ENCODE measurements at places on chromosomes 5 and 9.

GRCh38 chr5:38782180-38782835 lies 63.5 kb upstream of the OSMR start:
- no peak for DNase-seq

- no peak for DNase-seq
Measured at GRCh38 chr5:168407211-168407610, 79.1 kb upstream of the RARS1 start.

DNA sequence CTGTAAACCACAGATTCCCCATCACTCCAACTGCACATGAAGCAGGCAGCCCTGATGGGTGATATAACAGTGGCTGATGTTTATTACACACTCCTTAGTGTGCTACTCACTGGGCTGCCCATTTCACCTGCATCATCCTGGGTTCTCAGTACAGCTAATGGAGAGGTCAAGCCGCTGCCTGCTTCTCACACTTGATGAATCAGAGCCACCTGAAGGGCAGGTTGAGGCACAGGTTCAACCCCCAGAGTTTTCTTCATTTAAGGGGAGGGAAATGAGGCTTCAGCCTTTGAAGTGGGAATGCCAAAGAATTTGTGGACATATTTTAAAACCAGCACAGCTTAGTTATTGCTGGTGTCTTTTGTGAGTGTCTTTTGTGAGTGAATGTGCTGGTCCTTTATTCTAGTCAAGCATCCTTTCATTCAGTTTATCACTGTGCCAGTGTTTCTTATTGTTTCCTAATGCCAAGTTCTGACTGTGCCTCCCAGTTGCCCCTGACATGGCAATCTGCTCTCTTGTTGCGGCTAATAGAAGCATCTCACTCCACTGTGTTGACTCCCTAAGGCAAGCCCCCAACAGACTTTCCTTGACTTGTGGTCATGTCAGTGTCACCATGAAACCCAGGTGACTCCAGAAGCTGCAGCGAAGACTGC lies 109.2 kb downstream of the FBXL7 start:
- no peak for DNase-seq

DNA sequence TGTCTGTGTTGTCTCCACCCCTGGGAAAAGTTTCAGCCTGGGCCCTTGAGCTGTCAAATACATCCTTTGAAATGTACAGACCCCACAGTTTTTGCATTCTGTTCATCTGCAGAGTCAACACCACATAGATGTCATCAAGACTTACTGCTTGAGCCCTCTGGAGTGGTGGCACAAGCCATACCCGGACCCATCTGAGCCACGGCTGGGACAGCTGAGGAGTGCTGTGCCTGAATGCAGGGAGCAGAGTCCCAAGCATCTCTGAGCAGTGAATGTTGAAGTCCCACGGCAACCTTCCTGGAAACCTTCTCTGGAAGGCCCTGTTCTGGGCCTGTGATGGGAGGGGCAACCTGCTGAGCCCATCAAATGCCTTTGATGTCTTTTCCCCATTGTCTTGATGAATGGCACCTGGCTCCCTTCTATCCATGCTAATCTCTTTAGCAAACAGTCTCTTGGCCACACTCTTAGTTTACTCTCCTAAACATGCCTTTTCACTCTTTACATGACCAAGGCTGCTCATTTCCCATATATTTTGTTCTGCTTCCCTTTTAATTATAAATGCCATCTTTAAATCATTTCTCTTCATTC lies 92.5 kb downstream of the ATPSCKMT start:
- no peak for DNase-seq

DNA sequence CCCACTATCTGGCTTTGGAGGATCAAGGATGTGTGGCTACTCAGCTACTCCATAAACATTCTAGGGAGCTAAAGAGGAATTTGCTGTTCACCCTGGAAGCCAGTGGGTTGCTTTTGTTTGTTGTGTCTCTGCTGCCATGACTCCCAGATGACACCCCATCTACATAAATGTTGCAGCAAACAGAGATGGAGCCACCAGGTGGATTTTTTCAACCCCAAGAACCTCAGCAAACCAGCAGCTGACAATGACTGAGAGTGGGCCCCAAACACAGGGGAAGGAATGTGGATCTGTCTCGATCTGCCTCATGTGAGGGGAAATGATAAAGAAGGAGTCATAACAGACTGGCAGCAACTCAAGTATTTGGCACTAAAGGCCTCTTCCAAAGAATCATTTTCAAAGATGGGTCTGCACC lies 132.7 kb upstream of the TNC start:
- no peak for DNase-seq

- DNase-seq = no peak
Measured at GRCh38 chr5:76953551-76954382, 922 bp downstream of the CRHBP start.

GRCh38 chr5:80229902-80230255 lies 26.0 kb downstream of the SERINC5 start:
- no peak for DNase-seq

- DNase-seq = no peak
Measured at GRCh38 chr9:108444400-108445358, 411.1 kb downstream of the ACTL7B start.
